Activated CD4-positive, alpha-beta T cell treated with anti-CD3 and anti-CD28 coated beads, Interleukin-2, amount 10 ng/mL, durations not matched to agents 7 days and 5 days (primary cell): ENCODE measurements at places on chromosomes 7 and 10. TPM values are rescaled to one million over a fixed set of nuclear protein-coding genes. Genes with fewer than 3 reads are reported as not detected.

DNA sequence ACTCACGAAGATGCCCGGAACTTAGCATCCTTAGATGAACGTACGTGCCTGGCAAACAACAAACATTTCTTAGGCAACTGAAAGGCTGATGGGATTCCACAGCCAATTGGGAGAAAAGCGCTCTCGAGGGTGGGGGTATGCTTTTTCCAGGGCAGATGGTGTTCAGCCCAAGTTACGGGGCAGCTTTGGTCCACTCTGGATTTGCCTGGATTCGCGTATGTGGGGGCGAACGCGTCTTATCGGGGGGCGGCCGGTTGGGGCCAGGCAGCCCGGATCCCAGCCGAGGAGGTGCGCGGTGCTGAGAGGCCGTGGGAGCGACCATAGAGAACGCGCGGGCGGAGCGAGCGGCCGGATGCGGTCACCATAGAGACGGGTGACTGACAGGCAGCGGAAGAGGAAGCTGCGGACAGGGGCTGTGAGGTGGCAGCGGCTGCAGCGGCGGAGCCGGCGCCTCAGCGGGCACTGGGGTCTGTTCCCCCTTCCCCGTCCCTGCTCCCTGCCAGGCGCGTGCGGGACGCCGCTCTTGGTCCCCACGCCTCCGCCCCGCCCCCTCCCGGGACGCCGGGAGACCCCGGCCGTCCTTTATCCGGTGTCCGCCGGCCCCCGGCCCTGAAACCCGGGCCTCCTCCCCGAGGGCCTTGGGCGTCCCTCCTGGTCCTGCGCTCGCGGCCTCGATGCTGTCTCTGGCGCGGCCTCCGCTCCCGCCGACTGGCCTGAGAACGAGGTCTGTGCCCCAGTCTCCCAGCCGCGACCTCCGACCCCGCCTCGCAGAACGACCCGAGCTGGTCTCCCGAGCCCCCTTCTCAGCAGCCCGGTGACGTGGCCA is at the start of gene CHPF2:
Gene CHPF2 (plus strand): TSS at position 393 of the 826 bp plus-strand sequence. CDS start 1,529 bp downstream, outside the sequence.
- H3K27ac ChIP-seq: peak within 1 kb of the TSS; percentile 98
- peaks cover 36% of the 10 kb centered on the region for H3K4me1 ChIP-seq
- no peaks in the 10 kb centered on the region for H3K27me3 ChIP-seq
- peaks cover 14% of the 10 kb centered on the region for H3K36me3 ChIP-seq
- peak; percentile 93 for DNase-seq

Gene MYO1G
- 457 TPM for total RNA-seq

GRCh38 chr10:297567-297966 is 162.3 kb downstream of the ZMYND11 start:
- H3K27me3 ChIP-seq: no peaks in the 10 kb centered on the region
- no peaks in the 10 kb centered on the region for H3K36me3 ChIP-seq
- no peak overlapping the region for H3K4me3 ChIP-seq
- peaks cover 1% of the 10 kb centered on the region for H3K4me1 ChIP-seq
- no peak for DNase-seq

DNA sequence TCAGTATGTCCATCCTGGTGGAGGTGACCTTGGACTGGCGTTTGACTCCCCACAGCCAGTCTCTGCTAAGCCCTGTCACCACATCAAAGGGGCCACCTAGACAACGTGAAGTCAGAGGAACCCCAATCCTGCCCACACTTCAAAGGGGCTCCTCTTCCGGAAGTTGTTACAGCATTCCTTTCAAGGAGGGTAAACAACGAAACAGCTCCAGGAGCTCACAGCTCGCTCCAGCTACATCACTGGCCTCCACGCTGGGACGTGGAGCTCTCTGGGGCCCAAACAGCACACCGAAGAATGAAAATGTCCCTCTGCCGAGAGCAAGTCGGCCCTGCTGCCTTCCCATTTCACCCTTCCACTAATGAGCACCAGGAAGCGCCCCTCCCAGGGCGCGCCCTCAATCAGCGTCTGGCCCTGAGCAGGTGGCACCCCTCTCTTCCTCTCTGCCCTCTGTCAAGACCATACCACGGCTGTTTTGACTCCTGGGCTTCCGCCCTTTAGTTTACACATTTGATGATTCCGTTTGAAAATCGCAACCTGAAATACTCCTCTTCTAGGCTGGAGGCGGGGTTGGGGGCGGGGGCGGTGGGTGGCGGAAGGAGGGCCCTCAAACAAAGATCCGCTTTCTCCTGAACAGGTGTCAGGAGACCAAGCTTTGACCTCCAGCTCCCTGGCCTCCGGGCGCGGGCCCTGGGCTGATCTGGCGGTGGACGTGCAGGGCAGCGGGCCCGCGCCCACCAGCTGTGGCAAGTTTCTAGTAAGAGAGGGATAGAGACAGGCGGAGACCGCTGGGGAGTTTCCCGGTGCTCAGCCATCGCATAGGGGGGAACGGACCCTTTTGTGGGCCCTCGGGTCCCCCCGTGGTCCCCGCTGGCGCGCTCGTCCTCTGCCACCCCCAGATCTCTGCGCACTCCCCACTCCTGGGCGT is 53.1 kb upstream of the KDM7A start:
- no peaks in the 10 kb centered on the region for H3K27me3 ChIP-seq
- peak overlapping the region; percentile 89 for H3K4me3 ChIP-seq
- H3K4me1 ChIP-seq: peaks cover 56% of the 10 kb centered on the region
- peaks cover 2% of the 10 kb centered on the region for H3K36me3 ChIP-seq

DNA sequence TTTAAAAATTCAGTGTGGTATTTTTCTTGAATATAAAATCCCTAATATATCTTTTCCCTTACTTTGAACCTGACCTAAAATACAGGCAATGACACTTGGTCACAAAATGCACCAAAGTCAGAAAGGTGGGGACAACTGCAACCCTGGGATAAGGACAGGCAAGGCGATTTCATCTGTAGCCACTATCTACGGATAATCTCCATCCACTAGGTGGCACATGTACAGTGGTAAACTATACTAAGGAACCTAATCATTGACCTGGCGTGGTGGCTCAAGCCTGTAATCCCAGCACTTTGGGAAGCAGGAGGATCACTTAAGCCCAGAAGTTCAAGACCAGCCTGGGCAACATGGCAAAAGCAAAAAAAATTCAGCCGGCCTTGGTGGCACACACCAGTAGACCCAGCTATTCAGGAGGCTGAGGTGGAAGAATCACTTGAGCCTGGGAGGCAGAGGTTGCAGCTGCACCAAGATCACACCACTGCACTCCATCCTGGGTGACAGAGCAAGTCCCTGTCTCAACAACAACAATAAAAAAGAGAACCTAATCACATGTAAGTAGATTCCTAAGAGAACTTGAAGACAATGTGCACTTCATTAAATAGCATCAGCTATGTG is 98.9 kb downstream of the KMT2C start:
- peaks cover 3% of the 10 kb centered on the region for H3K36me3 ChIP-seq
- no peaks in the 10 kb centered on the region for H3K27me3 ChIP-seq
- peak overlapping the region; percentile 75 for H3K4me3 ChIP-seq
- DNase-seq: peak; percentile 33

- H3K4me3 ChIP-seq: peak overlapping the region; percentile 42
- H3K27ac ChIP-seq: peak overlapping the region; percentile 52
- DNase-seq: no peak
- H3K4me1 ChIP-seq: peaks cover 64% of the 10 kb centered on the region
- H3K36me3 ChIP-seq: peaks cover 12% of the 10 kb centered on the region
Observed at GRCh38 chr10:8044331-8044907, 10.1 kb upstream of the GATA3 start.

DNA sequence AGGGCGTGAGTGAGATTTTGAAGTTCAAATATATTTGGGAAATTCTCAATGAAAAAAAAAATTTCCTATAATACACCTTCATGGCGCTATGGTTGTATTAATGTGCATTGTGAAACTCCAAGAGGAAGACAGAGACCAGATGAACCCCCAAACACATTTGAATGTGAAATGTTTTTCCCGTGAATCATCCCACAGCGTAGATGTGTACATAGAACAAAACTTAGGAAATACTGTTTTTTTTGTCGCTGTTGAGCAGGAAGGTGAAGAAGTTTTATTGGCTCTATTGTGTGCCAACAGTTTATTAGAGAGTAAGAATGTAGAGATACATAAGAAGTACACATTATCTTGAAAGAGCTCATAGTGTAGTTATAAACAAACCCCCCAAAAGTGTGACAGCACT is 134.0 kb downstream of the KCND2 start:
- H3K4me1 ChIP-seq: no peaks in the 10 kb centered on the region
- no peak overlapping the region for H3K4me3 ChIP-seq
- H3K36me3 ChIP-seq: no peaks in the 10 kb centered on the region
- no peak overlapping the region for H3K27ac ChIP-seq

GRCh38 chr7:3150027-3150426 is 106.4 kb upstream of the CARD11 start:
- no peak overlapping the region for H3K27ac ChIP-seq
- no peaks in the 10 kb centered on the region for H3K36me3 ChIP-seq
- H3K4me1 ChIP-seq: peaks cover 32% of the 10 kb centered on the region
- no peak overlapping the region for H3K4me3 ChIP-seq
